ENCODE measurements at places on chromosomes 2 and 18.
A peak's percentile ranks its signal among the peaks of the same experiment; 100 is the strongest.

DNA sequence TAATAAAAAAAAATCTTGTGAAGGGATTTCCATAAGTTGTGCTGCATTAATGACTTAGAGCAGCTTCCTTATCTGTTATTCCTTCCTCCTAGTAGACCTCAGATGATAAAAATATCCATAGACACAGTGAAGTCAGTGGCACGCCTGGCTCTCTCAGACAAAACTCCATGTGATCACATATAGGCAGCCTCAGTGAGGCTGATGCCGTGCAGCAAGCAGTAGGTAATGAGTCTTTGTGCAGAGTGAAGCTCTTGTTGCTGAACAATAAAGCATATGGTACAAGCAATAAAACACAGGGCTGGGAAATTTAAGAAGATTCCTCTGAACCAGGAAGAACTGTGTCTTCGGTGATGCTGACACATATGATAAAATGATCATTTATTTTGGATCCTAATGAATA is 102.7 kb downstream of the CSRNP3 start:
- DNase-seq = peak; percentile 12

DNA sequence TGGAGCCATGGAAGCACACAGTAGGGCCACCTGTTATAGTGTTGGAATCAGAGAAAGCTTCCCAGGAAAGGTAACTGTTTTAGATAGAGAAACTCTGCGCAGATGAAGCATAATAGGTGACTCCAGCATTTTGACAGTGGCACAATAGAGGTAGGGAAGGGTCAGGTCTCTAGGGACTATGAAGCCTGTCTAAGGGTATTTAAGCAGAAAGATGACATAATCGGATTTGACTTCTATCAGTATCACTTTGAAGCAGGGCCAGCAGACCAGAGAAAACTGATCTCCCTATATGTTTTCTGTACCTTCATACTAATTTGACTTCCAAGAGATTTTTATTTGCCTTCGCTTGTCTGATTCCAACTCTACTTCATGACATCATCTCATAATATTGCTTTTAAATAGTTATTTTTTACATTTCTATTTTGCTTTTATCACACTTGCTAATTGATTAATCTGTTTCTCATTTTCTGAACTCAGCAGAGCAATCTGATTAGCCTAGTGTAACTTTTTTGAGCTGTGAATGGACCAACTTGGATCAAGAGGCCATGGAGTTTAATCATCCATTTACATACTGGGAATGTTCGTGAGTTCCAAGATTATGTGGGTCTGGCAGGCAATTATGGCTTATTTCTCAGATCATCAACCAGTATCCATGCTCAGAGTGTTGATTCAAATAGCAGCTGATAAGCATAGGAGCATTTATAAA is 8.4 kb upstream of the HIBCH start:
- peak; percentile 9 for DNase-seq

GRCh38 chr2:68709421-68709911 is 25.1 kb upstream of the ARHGAP25 start:
- DNase-seq = no peak

DNA sequence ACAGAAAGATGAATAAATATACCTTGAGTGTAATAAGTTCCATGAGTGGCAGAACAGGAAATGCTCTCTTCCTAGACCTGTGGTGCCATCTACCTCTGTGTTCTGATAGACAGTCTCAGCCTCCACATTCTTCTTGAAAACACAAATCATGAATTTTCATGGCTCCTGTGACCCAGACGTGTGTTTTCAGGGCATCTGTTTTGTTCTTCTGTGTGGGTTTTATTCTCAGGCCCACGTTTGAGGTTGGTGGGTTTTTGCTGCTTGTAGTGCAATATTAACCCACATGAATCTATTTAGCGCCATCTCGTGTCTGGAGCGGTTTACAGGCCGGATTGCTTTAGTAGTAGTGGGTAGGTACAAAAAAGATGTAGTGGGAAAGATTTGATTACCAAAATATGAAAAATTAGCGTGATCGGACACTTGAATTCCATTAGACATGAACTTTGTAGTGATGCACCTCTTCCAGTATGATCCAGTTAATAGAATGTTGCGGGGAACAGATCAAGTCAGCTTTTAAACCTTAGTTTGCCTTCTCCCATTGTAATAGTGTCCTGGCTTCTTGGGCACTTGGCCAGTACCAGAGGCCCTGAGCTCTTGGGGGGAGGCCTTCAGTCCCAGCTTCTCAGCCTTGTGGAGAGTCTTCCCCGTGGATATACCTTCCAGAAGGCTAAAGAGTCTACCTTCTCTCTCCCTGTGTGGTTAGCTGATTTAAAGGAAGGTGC is 256.5 kb downstream of the TPGS2 start:
- peak; percentile 80 for DNase-seq

DNA sequence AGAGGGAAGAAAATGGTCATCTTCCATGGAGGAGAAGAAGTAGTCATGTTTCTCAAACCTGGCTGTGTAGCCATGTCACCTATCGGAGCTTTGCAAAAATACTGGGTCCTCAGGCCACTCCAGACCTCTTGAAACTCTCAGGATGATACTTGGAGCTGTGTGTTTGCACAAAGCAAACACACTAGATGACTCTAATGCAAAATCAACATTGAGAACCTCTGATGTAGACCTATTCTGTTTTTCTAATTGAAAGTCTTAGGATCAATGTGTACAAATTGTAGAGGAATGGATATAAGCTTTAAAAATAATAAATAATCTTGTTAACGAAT is 444.3 kb downstream of the RND3 start:
- peak; percentile 64 for DNase-seq

DNA sequence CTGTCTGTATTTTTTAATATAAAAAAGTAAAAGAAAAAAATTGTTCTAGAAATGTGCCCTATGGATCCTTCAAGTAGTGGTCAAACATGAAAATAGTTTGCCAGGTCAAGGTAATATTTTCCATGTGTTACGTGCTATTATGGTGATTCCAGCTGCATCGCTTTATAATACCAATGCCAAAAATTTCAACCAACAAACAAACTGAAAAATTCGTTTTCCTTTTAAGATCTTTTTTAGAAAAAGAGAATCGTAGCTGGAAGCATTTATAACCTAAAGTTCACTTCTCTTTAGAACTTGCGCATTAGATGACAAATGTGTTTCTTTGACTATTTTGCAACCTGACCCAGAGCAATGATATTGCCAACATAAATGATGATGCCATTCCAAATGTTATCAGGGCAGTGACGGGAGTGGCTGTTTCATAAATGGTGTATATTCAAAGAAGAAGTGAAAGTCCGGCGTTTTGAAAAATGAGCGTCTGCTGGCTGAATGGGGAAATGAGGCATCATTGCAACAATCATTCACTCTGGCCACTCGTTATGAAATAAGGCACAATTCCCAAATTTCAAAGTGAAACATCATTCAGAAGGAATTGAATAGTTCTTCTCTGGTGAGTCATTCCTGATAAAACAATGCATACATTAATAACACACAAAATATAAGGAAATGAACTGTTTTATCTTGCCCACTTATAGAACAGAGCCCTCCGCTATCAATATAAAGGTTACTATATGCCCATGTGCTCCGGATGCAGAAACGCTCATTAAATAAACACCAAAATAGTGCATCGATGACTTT is 297.4 kb downstream of the TGIF1 start:
- no peak for DNase-seq

DNA sequence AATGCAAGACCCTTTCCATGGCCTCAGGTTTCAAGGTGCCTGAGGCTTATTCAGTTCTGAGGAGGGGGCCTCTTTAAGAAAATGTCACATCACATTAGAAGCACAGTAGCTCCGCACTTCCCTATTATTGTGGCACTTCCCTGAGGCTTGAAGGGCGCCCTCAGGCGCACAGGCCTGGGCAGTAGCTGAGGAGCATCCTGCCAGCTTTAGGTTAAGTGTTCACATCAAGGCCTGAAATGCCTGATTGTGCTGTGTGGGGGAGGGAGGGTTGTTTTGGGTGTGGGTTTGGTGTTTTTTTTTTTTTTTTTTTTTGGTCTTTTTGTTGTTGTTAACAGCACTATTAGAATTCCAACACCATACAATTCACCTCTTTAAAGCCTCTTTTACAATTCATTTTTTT is 107.9 kb downstream of the CABLES1 start:
- no peak for DNase-seq

DNA sequence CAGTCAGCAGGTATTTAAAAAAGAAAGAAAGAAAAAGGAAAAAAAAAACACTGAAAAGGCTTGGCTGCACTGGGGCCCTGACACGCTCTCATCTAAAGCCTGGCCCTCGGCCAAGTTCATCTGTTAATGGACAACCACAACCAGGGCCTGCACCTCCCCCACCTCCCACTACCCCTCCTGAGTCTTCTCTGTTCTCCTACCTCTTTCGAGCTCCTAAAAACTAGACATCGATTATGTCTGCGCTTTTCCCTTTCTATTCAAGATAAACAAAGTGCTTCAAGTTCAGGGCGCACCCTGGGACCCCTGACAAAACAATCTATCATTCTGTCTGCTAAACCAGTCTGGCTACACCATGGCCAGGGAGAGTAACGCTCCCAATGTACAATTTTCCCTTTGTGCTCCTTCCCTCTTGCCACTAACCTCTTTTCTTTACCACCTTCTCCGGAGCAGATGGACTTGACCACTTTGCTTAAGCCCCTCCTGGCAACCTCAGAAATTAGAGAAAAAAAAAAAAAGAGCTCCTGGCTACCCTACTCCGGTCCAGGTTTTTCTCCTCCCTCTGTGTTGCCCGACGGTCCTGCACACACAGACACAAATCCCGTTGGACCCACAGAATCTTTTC is 22.7 kb downstream of the BCL11A start:
- peak; percentile 89 for DNase-seq

Measured in lung (tissue), 17 donors.